Stimulated activated CD4-positive, alpha-beta T cell treated with anti-CD3 and anti-CD28 coated beads, Interleukin-1b, Interleukin-23, amount 100 ng/mL, for 1 hour (primary cell): ENCODE measurements at places on chromosomes 7 and 10.

GRCh38 chr10:66321723-66322665 is 603.8 kb upstream of the LRRTM3 start:
- DNase-seq, result no peak

DNA sequence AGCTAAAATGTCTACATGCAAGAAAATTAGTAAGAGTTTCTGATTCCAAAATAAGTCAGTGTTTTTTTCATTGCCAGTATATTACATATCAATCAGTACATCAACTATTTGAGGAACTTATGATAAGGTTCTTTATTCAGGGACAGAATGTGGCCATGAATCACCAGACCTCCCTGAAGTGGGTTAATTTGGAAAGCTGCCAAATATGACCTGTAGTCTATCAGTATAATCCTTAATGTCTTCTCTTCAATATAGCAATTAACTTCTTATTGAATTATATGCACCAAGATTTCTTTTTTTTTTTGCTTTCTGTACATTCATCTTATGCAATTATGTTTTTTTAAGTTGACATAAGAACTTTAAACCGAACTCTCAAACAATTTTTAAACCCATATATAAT is 714.5 kb upstream of the POT1 start:
- DNase-seq, result no peak

- DNase-seq, result no peak
Measured at GRCh38 chr10:124344931-124345330, 73.8 kb downstream of the OAT start.

- DNase-seq, result no peak
Measured at GRCh38 chr10:113916053-113916452, 61.6 kb downstream of the NHLRC2 start.

- DNase-seq, result no peak
Measured at GRCh38 chr10:45602082-45602730, 70.4 kb downstream of the ZFAND4 start.

GRCh38 chr7:64277630-64278029 is 36.1 kb upstream of the ZNF736 start:
- DNase-seq, result no peak

DNA sequence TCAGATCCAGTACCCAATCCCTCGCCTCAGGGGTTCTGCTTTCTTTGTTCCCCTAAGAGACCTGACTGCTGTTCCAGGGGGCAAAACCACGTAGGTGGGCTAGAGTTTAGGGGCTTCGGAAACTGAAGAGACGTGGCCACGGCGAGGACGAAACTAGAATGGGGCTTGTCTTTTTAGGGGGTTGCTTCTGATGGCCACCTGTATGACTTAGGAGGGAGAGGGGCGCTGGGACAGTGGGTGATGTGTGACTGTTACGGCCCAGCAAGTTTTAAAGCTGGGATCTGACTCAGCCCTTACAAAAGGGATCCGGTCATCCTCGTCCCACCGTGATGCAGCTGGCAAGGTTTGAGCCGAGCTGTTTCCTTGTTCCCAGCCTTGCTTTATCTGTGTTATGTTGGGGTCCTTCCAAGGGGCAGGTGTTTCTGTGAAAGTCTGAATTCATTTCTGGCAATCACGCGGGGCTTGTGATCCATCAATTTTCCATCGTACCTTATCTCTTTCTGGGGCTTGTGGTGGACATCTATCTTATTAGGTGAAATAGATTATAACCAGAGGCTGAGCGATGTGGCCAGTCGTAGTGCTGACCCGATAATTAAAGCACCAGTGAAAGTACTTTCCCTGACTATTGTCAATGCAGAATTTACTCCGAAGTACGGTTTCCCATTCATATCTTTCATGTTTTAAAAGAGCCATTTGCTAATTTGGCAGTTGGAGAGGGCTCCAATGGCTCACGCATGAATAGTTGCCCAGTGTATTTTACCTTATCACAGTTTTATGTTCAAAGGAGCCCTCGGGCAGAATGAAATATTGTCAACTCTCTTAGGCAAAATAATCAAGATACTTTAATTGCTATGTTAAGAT is 830 bp downstream of the MET start:
- DNase-seq, result no peak

GRCh38 chr7:134875867-134876266 is 96.4 kb downstream of the CALD1 start:
- no peak for DNase-seq

GRCh38 chr7:74115326-74115725 is 31.7 kb downstream of the LIMK1 start:
- no peak for DNase-seq

- no peak for DNase-seq
Measured at GRCh38 chr7:2851497-2851896, 7.4 kb upstream of the GNA12 start.

DNA sequence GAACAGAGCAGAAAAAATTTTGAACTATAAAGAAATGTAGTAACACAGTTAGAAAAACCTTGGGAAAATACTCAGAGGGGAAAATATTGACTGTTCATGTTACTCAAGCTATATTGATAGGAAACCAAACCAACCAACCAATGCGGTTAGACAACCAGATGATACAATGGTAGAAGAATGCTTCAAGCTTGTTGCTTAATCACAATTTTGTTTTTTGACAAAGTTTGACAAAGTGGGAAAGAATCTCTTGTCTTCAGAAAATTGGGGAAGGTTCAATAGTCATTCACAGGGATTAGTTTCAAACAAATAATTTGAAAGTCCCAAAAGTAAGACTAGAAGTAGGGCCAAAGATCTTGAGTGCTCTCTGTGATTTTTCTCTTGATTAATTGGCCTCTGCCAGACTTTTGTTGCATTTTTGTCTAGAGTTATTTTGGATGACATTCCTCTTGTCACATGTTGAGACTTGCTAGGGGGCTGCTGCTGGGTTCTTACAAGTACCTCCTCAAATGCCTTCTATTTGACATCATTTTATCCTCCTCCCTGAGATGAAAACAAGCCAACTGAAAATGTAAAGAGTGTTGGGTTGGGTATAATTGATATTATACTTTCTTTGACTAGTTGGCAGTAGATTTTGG is 233.1 kb upstream of the PHYHIPL start:
- no peak for DNase-seq

GRCh38 chr7:22356701-22357310 is at the start of gene RAPGEF5:
RAPGEF5 (minus strand) TSS chr7:22357154; CDS start chr7:22357060, 94 bp downstream.
- DNase-seq, result no peak

DNA sequence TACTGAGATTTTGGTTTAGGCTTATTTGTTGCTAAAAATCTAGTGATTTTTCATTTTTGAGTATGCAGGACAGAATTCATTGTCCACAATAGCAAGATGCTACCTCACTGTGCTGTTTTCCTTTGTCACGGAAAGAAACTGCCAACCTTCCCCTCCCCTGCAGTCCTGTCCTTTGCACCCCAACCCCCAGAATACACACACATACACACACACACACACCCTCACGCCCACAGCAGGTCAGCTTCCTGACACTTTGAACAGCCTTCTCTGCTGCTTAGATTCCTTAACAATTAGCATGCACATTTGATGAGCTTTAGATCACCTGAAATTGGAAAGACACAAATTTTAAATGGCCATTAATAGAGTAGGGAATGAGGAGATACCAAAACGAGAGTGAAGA is 32.1 kb downstream of the ARMC3 start:
- DNase-seq, result no peak

GRCh38 chr10:31595992-31596391 is 277.0 kb downstream of the ZEB1 start:
- no peak for DNase-seq
